Stimulated activated CD4-positive, alpha-beta T cell treated with anti-CD3 and anti-CD28 coated beads, Interleukin-4, amount 100 ng/mL, for 1 hour (primary cell): ENCODE measurements at places on chromosomes 16 and 17.
A peak's percentile ranks its signal among the peaks of the same experiment; 100 is the strongest.

GRCh38 chr17:75404731-75405364 lies 630 bp downstream of the GRB2 start:
- DNase-seq: peak; percentile 53

DNA sequence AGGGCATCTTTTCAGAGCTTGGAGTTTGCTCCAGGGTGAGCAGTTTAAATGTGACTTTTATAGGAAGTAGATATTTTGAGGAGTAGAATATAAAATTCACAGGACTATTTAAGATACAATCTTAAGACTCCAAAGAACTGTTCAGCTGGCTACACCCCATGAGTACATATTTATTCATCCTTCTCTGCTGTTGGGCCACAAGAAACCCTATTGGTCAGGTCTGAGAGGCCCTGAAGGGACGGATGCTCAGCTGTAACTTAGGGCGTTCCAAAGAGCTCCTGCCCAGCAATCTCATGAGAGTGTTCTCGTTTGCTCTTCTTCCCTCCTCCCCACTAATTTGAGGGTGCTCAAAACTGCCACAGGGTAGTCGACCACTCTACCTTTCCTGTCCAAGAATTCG lies 7.3 kb downstream of the ST6GALNAC2 start:
- no peak for DNase-seq

DNA sequence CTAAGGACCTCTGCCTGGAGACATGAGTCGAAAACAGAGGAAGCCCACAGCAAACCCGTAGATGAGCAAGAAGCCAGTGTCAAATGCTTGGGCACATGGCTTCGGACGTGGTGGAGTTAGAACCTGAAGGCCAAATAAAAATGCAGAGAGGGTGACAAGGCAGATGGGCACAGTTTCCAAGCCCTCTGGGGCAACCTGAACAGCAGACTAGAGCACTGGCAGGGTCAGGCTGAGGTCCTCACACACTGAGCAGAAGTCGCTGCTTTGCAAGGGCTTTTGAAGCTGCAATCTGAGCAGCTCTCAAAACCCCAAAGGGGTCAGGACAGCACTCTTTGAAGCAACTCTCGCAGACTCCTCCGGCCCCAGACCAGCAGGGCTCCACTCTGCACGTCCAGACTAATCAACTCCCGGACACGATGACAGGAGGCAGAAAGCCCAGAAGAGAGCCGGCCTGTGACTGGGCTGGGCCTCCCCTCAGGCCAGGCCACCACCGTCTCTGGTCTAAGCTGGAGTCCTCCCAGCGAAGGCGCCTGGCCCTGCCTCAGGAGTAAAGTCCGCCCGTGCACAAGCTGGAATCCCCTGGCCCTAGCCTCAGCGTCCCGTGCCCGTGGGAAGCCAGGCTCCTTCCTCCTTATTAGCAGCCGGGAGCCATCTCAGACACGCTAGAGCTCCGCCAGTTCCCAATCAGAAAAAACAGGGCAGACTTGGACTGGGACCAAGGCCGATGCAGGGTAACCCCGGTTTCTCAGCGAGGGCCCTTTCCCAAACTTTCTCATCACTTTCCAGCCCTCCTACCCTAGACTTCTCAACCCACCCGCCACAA lies 924 bp downstream of the SMARCD2 start:
- no peak for DNase-seq

GRCh38 chr16:73289232-73289631 lies 241.3 kb upstream of the ZFHX3 start:
- DNase-seq: no peak

- no peak for DNase-seq
Observed at GRCh38 chr16:89355686-89356085, 134.7 kb downstream of the ANKRD11 start.

- DNase-seq: no peak
Observed at GRCh38 chr17:56679115-56679776, 85.7 kb downstream of the NOG start.

GRCh38 chr16:8569650-8570346 lies 20.5 kb downstream of the TMEM114 start:
- DNase-seq: no peak

DNA sequence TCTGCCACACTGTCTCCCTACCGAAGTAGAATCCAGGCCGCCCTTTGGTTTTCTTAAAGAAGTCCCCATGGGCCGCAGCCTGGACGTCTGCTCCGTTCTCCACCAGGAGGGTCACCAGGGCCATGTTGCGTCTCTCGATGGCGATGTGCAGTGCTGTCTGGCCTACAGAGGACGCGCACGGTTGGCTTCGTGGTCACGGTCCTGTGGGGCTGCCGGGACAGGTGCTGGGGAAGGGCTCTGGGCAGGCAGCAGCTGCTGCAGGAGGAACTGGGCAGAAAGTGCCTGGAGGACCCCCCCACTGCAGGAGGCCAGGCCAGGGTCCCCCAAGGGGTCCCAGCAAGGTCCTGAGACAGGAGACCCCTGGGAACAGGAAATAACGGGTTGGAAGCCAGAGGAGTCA lies 19.0 kb downstream of the TRPV1 start:
- no peak for DNase-seq

DNA sequence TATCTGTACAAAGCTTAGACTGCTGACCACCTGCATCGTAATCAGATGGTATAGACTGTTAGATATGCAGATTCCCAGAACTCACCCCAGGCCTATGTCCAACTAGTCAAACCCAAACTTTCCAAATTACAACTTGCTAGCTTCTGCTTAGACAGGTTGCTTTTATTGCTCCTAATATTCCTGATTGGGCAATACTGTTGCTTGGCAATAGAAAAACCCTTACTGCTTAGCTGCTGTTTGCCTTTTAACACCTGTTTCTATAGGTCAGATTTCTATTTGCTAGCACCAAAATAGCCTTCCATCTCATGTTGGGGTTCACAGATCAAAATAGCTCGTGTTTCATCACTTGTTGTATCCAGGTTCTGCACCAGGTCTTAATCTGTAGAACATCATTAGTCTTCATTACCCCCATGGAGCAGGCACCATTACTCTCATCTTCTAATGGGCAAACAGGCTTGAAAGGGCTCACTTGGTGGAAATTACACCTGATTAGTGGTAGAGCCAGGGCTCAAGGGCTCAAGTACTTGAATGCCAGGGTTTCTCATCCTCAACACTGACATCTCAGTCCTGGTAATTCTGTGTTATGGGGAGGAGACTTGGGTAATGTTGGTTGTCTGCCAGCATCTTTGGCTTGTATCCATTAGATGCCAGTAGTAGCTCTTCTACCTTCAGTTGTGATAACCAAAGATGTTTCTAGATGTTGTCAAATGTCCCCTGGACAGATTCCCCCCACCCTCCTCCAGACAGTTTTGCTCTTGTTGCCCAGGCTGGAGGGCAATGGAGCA lies 2.7 kb downstream of the ZP2 start:
- no peak for DNase-seq

DNA sequence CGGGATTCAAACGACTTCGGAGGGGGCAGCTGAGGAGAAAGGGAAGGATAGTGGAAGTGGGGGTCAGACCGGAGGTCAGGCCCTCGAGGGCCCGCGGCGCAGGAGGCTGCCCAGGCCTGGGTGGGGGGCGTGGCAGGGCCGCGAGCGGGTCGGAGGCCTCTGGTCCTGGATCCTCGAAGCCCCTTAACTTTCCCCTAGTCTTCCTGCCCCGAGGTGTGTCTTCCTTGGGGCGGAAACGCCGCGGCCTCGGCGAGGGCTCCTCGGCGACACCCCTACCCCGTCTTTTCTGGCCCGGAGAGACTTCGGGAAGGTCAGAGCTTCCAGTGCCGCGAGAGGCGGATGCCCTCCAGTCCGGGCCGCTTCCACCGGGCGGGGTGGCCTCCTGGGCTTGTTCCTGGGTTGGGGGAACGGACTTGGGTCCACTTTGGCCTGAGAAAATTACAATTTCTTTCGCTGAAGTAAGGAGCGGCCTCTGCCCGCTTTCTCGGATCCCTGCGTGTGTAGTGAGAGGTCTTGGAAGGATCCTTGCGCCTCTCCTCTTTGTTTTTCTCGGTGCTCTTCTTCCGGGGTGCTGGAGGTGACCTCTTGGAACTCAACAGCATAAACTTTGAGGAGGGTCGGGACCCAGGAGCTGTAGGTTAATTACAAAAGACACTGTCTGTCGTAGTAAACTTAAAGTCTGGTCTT lies 491 bp downstream of the IST1 start:
- peak; percentile 33 for DNase-seq

DNA sequence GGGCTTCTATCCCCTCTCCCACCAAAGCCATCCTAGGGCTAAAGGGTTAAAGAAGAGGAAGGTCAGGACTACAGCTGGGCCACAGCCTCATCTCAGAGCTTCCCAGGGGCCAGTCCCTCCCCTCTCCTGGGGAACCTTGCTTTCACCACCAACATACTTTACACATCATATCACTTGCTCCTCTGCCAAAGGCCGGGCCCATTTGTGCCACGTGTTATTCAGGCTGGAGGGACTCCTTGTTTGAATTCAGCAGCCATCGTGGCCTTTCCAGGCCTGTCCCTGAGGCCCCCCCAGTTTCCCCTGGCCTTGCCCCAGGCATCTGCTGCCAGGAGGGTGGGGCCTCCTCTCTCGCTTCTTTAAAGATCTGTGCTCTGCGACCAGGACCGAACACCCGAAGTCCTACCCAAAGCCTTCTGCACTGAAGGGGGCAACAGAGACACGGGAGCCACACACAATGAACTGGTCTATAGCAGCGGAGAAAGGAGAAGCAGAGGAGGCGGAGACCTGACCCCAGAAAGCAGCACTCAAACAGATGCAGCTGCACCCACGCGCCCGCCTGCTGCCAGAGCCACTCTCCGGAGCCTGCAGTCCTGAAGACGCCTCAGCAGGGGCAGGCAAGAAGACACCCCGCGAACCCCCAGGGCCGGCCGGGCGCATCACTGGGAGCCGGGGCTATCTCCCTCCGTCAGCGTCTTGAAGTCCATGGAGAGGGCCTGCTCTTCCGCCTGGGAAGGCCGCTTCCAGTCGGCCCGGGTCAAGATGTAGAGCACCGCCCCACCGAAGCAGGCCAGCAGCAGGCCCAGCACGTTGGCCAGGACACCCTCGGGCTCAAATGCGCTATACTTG lies 12.1 kb downstream of the CYB561 start:
- no peak for DNase-seq

- DNase-seq: no peak
Observed at GRCh38 chr17:50257676-50258224, 16.5 kb upstream of the TMEM92 start.

DNA sequence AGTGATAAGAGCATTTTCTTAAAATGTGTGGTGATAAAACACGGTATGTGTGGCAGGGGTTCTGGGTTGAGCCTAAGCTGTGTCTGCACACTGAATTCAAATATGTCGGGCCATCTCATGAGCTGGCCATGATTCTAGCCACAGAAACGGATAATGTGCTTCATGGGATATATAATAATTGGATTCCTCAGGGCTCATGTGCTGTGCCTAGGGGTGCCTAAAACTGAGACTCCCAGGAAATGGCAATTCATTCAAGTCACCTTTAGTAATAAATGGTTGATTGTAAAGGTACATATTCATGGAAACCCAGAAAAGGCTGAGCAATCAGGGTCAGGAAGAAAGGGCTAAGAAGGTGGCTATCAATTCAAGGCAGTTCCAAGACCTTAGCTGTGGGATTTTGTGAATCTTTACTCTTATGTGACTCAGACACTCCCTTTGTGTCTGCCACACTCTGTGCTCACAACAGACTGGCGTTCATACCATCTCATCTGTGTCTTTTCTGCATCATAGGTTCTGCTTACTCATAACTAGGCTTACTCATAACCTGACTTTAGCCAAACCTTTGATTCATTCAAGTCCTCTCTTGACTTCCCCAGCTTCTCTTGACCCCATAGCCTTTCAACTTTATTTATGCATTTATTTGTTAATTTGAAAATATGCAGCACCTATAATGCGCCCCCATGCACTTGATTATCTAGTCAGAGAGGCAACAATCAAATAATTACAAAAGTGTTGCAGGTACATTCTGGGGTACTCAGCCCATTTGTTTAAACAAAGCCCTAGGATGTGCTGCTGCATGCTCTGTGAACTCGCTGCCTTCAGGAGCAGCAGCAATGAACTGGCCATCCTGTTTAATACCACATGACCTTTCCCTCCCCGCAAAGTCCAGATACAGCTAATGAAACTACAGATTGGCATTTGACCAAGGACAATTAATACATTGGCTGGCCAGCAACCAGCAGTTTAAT lies 28.4 kb upstream of the MED13 start:
- no peak for DNase-seq

DNA sequence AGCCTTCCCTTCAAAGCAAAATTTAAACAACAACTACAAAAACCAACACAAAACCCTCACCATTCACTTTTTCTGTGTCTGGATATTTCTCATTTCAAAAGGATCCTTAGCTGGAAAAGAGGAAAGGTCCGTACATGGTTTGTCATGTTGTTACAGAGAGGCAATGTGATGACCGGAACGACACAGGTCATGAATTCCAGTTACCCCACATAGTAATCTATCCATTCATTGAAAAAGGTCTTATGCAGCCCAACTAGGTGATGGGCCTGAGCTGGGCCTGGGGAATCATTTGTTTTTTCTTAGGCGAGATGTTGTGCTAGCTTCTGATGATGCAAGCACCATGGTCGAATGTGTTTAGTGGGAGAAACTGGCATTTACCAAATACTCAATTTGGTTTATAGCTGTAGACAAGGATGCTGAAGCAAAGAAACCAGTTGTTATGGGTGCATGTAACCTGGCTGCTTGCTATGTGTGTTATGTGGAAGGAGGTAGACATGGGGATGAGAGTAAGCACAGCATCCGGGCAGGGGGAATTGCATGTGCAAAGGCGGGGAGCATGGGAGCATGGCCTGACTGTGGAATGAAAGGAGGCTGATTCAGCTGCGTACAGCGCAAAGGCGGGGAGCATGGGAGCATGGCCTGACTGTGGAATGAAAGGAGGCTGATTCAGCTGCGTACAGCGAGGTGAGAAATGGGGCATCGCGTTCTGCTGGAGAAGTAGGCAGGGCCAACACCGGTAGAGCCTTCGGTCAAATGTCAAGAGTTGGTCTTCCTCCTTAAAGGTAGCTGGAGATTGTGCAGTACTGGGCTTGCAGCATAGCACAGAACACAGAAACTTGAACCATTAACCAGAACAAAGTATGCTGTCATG lies 269.7 kb upstream of the MAF start:
- no peak for DNase-seq

GRCh38 chr16:5001571-5001970 lies 32.2 kb downstream of the NAGPA start:
- no peak for DNase-seq

- no peak for DNase-seq
Observed at GRCh38 chr16:8795091-8795490, 2.3 kb downstream of the TMEM186 start.

- no peak for DNase-seq
Observed at GRCh38 chr17:82184761-82185160, 27.9 kb downstream of the CCDC57 start.

GRCh38 chr16:75621170-75621477 lies 2.0 kb downstream of the ADAT1 start:
- no peak for DNase-seq

GRCh38 chr16:75288181-75288580 lies 36.8 kb upstream of the BCAR1 start:
- DNase-seq: no peak

GRCh38 chr16:57944970-57945739 lies 25.8 kb downstream of the CNGB1 start:
- DNase-seq: no peak
